Activated CD4-positive, alpha-beta T cell treated with anti-CD3 and anti-CD28 coated beads, Interleukin-2, amount 10 ng/mL, durations not matched to agents 24 days and 14 days (primary cell): ENCODE measurements at places on chromosomes 13 and 19. TPM values are rescaled to one million over a fixed set of nuclear protein-coding genes. Genes with fewer than 3 reads are reported as not detected.

S1PR4 gene
- total RNA-seq: 41.8 and 43.7 TPM in 2 replicates

OR10H1 gene
- total RNA-seq: 0.05 TPM in 1 of 2 replicates, not detected in the other

ZNF569 gene
- 3.4 and 3.5 TPM in 2 replicates for total RNA-seq

UHRF1 gene
- total RNA-seq: 158 and 161 TPM in 2 replicates

FXYD1 gene
- total RNA-seq: 0.79 TPM in 1 of 2 replicates, not detected in the other

KCNK6 gene
- total RNA-seq: 18.7 and 20.1 TPM in 2 replicates

SHISA2 gene
- total RNA-seq: 2.2 and 2.3 TPM in 2 replicates

GNA15 gene
- total RNA-seq: 134 and 135 TPM in 2 replicates

KLK14 gene
- total RNA-seq: 0.91 and 1.1 TPM in 2 replicates

USHBP1 gene
- total RNA-seq: 0.30 and 0.38 TPM in 2 replicates

FFAR3 gene
- 0.21 and 0.69 TPM in 2 replicates for total RNA-seq

CAPN12 gene
- total RNA-seq: 3.2 and 3.5 TPM in 2 replicates

SOHLH2 gene
- total RNA-seq: not detected in 2 replicates

FTL gene
- total RNA-seq: 696 and 697 TPM in 2 replicates

LILRA1 gene
- not detected in 2 replicates for total RNA-seq

N4BP2L2 gene
- 87.5 and 88.0 TPM in 2 replicates for total RNA-seq

GRCh38 chr19:14086098-14086497 lies 515 bp upstream of the C19orf67 start:
- no peak overlapping the region for H3K4me3 ChIP-seq
- H3K4me1 ChIP-seq: peaks cover 20% of the 10 kb centered on the region
- no peak overlapping the region for H3K27ac ChIP-seq
- DNase-seq: no peak
- no peaks in the 10 kb centered on the region for H3K27me3 ChIP-seq

GRCh38 chr19:49342291-49342721 lies 7.1 kb downstream of the CD37 start:
- H3K36me3 ChIP-seq: peaks cover 32% of the 10 kb centered on the region
- no peaks in the 10 kb centered on the region for H3K27me3 ChIP-seq
- DNase-seq: no peak
- H3K4me1 ChIP-seq: peaks cover 24% of the 10 kb centered on the region
- H3K27ac ChIP-seq: no peak overlapping the region

- no peak for DNase-seq
- no peaks in the 10 kb centered on the region for H3K36me3 ChIP-seq
- no peak overlapping the region for H3K27ac ChIP-seq
- H3K27me3 ChIP-seq: peaks cover 2% of the 10 kb centered on the region
- H3K4me3 ChIP-seq: no peak overlapping the region
Measured at GRCh38 chr19:7254590-7254989, 39.6 kb downstream of the INSR start.

DNA sequence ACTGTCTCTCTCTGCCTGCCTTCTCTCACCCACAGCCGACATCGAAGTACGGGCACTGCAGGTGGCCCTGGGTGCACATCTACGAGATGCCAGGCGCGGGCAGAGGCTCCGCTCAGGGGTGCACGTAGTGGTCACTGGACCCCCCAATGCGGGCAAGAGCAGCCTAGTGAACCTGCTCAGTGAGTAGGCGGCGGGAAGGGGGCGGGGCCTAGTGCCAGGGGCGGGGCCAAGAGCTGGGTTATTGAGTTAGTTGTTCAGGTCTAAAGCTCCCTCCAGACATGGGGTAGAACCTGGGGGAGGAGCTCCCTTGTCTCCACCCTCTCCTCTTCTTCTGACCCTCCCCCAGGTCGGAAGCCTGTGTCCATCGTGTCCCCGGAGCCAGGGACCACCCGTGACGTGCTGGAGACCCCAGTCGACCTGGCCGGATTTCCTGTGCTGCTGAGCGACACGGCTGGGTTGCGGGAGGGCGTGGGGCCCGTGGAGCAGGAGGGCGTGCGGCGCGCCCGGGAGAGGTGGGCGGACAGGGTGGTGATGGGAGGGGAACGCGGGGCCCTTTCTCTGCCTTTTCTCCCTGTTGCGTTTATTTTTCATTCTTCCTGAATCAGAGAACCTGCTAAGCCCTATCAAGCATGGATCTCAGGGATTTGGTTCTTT lies 1.9 kb downstream of the GTPBP3 start:
- no peaks in the 10 kb centered on the region for H3K27me3 ChIP-seq
- H3K4me3 ChIP-seq: peak overlapping the region; percentile 68
- H3K27ac ChIP-seq: no peak overlapping the region
- H3K36me3 ChIP-seq: peaks cover 8% of the 10 kb centered on the region
- DNase-seq: peak; percentile 77

GRCh38 chr13:113786262-113786841 lies 27.3 kb downstream of the TMEM255B start:
- DNase-seq: no peak
- no peak overlapping the region for H3K4me3 ChIP-seq
- no peaks in the 10 kb centered on the region for H3K4me1 ChIP-seq
- H3K36me3 ChIP-seq: no peaks in the 10 kb centered on the region
- H3K27ac ChIP-seq: no peak overlapping the region
- peaks cover 10% of the 10 kb centered on the region for H3K27me3 ChIP-seq

- no peaks in the 10 kb centered on the region for H3K4me1 ChIP-seq
- H3K4me3 ChIP-seq: no peak overlapping the region
- no peak for DNase-seq
- H3K36me3 ChIP-seq: no peaks in the 10 kb centered on the region
Measured at GRCh38 chr13:46274094-46274698, 62.5 kb downstream of the LRRC63 start.

- peaks cover 8% of the 10 kb centered on the region for H3K4me1 ChIP-seq
- peaks cover 2% of the 10 kb centered on the region for H3K27me3 ChIP-seq
- no peak overlapping the region for H3K27ac ChIP-seq
- DNase-seq: no peak
- H3K4me3 ChIP-seq: no peak overlapping the region
Measured at GRCh38 chr19:5838353-5839064, 993 bp downstream of the FUT6 start.

- H3K36me3 ChIP-seq: no peaks in the 10 kb centered on the region
- DNase-seq: no peak
- H3K27me3 ChIP-seq: no peaks in the 10 kb centered on the region
- no peak overlapping the region for H3K4me3 ChIP-seq
- no peak overlapping the region for H3K27ac ChIP-seq
Measured at GRCh38 chr13:88627071-88627470, 955.9 kb downstream of the SLITRK5 start.

DNA sequence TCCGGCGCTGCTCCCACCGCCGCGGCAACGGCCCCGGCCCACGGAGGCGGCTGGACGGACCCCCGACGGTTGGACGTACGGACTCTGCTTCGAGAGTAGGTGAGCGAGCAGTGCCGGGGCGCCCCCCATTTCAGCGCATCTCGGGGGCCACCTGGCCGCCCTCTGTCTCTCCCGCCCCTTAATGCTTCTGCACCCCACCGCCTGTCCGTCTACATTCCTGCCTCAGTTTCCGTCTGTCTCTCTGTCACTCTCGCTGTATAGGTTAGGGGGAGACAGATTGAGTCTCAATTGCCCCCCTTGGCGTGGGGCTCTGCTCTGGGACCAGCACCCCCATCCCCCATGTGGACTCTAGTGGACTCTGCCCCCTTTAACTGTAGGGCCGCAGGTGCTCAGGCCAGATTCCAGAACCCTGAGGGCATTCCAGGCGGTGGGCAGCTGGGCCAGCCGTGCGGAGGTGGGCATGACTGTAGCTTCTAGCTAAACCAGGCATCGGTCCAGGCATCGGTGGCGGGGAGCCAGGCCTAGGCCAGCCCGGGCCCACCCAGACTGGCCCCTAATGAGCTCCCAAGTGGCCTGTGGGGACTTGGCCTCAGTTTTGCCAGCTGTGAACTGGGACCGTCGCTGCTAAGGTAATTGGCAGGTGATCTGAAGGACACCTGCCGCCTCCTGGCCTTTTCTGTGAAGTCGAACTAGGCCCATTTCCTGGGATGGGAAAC lies 373 bp downstream of the TNFAIP8L1 start:
- peak overlapping the region; percentile 100 for H3K4me3 ChIP-seq

- no peaks in the 10 kb centered on the region for H3K36me3 ChIP-seq
- H3K27me3 ChIP-seq: no peaks in the 10 kb centered on the region
- H3K4me1 ChIP-seq: no peaks in the 10 kb centered on the region
- DNase-seq: no peak
Measured at GRCh38 chr13:113078902-113079780, 26.4 kb upstream of the F7 start.

- DNase-seq: no peak
- no peaks in the 10 kb centered on the region for H3K36me3 ChIP-seq
- H3K4me3 ChIP-seq: peak overlapping the region; percentile 57
- H3K27me3 ChIP-seq: no peaks in the 10 kb centered on the region
- H3K27ac ChIP-seq: peak overlapping the region; percentile 66
- peaks cover 23% of the 10 kb centered on the region for H3K4me1 ChIP-seq
Measured at GRCh38 chr13:112767506-112768471, 78.0 kb downstream of the ATP11A start.

GRCh38 chr19:28497137-28497536 lies 715.8 kb downstream of the UQCRFS1 start:
- no peak overlapping the region for H3K27ac ChIP-seq
- DNase-seq: no peak
- H3K4me3 ChIP-seq: no peak overlapping the region
- H3K27me3 ChIP-seq: no peaks in the 10 kb centered on the region

GRCh38 chr13:33940898-33941297 lies 122.9 kb downstream of the RFC3 start:
- H3K4me3 ChIP-seq: no peak overlapping the region
- DNase-seq: no peak
- no peak overlapping the region for H3K27ac ChIP-seq
- H3K4me1 ChIP-seq: no peaks in the 10 kb centered on the region
- no peaks in the 10 kb centered on the region for H3K27me3 ChIP-seq

DNA sequence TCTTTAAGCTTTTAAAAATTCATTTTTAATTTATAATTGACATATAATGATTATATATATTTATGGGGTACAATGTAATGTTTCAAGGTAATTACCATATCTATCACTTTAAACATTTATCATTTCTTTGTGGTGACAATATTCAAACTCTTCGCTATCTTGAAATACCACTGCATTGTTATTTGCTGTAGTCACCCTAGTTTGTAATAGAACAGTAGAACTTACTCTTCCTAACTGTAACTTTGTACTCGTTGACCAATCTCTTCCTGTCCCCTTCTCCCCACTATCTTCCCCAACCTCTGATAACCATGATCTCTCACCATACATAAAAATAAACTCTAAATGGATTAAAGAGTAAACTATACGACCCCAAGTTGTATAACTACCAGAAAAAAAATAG lies 20.4 kb downstream of the COG6 start:
- H3K36me3 ChIP-seq: peaks cover 19% of the 10 kb centered on the region
- no peaks in the 10 kb centered on the region for H3K4me1 ChIP-seq
- H3K4me3 ChIP-seq: no peak overlapping the region

GRCh38 chr19:47776568-47776967 lies 1.9 kb upstream of the SELENOW start:
- H3K36me3 ChIP-seq: peaks cover 11% of the 10 kb centered on the region
- no peak for DNase-seq
- no peak overlapping the region for H3K4me3 ChIP-seq
- no peak overlapping the region for H3K27ac ChIP-seq
- H3K27me3 ChIP-seq: no peaks in the 10 kb centered on the region

- peak; percentile 97 for DNase-seq
- H3K27me3 ChIP-seq: peaks cover 5% of the 10 kb centered on the region
- peaks cover 4% of the 10 kb centered on the region for H3K36me3 ChIP-seq
Measured at GRCh38 chr19:488505-489417, 7.5 kb upstream of the MADCAM1 start.

DNA sequence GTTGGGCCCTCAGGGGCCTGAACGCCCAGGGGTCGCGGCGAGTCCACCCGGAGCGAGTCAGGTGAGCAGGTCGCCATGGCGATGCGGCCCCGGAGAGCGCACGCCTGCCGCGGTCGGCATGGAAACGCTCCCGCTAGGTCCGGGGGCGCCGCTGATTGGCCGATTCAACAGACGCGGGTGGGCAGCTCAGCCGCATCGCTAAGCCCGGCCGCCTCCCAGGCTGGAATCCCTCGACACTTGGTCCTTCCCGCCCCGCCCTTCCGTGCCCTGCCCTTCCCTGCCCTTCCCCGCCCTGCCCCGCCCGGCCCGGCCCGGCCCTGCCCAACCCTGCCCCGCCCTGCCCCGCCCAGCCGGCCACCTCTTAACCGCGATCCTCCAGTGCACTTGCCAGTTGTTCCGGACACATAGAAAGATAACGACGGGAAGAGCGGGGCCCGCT lies at the start of gene CCNA1:
CCNA1 (plus strand) TSS at position 390 of the 439 bp plus-strand sequence. CDS start 562 bp downstream, outside the sequence.
- peak within 1 kb of the TSS; percentile 77 for H3K4me3 ChIP-seq
- H3K27me3 ChIP-seq: peaks cover 47% of the 10 kb centered on the region
- H3K27ac ChIP-seq: no peak within 1 kb of the TSS
- DNase-seq: peak; percentile 79

DNA sequence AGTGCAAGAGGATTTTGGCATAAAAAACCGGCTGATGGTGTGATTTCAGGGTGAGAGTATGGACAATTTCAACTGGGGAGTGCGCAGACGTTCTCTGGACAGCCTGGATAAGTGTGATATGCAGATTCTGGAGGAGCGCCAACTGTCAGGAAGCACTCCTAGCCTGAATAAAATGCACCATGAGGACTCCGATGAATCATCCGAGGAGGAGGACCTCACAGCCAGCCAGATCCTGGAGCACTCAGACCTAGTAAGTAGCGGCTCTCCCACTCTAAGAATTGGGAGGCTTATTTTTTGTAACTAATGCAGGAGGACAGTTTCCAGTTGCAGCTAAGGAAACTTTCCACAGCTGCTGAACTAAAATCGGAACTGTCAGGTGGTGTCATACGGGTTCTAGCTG lies 53.6 kb downstream of the ZAR1L start:
- H3K27me3 ChIP-seq: no peaks in the 10 kb centered on the region
- no peaks in the 10 kb centered on the region for H3K36me3 ChIP-seq
- DNase-seq: no peak
- H3K4me1 ChIP-seq: no peaks in the 10 kb centered on the region

DNA sequence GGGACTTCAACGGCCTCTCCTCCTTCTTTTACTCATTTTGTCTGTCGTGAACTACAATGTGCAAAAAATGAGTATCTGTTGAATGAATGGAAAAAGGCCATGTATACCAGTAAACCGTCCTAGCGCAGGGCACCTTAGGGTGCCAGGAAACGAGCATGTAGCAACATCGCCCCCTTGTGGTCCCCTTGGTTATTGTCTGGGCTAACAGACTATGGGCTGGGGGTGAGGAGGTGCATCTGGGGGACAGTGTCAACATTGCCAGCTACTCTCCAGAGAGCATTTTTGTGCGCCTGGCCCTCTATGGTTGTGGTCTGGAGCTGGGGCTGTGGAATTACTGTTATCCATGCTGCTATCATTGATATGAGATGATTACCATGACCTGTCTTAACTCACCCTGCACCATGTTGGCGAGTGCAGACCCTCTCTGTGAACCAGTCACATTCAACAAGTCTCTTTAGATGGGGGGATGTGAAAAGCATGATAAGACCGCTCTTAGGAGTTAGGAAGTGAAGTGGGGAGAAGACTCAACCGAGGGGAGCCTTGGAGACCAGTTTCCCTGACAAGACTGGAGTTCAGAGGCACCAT lies 22.8 kb upstream of the SIGLEC11 start:
- H3K36me3 ChIP-seq: peaks cover 37% of the 10 kb centered on the region
- H3K4me3 ChIP-seq: no peak overlapping the region
- peak; percentile 93 for DNase-seq
- H3K27me3 ChIP-seq: no peaks in the 10 kb centered on the region
- H3K27ac ChIP-seq: no peak overlapping the region

GRCh38 chr19:7861619-7862412 lies 12.4 kb downstream of the PRR36 start:
- DNase-seq: no peak
- no peak overlapping the region for H3K27ac ChIP-seq
